ENCODE measurements at places on chromosomes 13 and 19.

DNA sequence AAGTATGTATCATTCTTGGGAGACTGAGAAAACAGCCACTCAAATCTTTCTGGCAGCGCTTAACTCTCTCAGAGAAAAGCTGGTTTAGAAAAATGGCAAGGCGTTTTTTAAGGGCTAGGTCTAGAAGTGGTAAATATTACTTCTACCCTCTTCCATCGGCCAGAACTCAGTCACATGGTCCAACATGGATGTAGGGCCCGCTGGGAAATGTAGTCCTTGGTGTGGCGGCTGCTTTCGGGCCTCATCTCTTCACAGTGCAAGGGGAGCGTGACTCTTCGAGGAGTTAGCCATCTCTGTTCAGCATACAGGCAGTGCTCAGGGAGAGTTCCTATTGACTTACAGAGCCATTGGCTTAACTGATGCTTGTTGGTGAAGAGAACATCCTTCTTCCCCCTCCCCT lies 6.3 kb downstream of the VSTM2B start:
- no peak for DNase-seq

- peak; percentile 46 for DNase-seq
Observed at GRCh38 chr13:48731957-48732569, 78.3 kb downstream of the CYSLTR2 start.

DNA sequence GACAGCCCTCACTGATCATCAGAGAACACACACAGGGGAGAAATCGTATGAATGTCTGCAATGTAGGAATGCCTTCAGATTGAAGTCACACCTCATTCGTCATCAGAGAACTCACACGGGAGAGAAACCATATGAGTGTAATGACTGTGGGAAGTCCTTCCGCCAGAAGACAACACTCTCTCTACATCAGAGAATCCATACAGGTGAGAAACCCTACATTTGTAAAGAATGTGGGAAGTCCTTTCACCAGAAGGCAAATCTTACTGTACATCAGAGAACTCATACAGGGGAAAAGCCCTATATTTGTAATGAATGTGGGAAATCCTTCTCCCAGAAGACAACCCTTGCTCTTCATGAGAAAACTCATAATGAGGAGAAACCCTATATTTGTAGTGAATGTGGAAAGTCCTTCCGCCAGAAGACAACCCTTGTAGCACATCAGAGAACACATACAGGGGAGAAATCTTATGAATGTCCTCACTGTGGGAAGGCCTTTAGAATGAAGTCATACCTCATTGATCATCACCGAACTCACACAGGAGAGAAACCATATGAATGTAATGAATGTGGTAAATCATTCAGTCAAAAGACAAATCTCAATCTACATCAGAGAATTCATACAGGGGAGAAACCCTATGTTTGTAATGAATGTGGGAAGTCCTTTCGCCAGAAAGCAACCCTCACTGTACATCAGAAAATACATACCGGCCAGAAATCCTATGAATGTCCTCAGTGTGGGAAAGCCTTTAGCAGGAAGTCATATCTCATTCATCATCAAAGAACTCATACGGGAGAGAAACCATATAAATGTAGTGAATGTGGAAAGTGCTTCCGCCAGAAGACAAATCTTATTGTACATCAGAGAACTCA lies 32.5 kb downstream of the ZNF567 start:
- no peak for DNase-seq

GRCh38 chr19:43872547-43873336 lies 45.6 kb downstream of the ZNF283 start:
- DNase-seq, result no peak

DNA sequence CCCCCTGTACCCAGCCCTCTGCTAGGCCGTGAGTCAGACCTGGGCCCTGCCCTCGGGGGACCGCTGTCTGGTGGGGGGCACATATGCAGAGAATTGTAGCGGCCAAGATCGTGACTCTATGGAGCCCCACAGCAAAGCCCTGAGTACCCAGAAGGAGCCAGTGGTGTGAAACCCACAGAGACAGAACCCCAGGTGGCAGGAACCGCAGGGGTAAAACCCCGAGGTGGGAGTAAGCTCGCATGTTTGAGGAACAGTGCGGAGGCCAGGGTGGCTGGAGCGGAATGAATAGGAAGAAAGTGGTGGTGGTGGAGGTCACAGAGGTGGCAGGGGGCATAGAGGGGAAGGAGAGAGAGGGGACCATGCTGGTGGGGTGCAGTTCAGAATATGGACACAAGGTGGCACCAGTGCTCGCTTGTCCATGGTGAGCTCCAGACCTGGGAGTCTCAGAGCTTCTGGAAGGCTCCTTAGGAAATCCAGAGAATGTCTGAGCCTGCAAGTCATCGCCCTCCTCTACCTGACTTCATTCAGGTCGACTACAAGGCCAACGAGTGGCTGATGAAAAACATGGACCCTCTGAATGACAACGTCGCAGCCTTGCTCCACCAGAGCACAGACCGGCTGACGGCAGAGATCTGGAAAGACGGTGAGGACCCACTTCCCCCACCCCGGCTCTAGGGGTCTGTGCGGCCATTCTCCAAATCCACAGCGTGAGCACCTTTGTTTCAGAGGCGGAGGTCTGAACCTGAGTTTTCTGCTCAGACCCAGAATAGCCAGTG lies 48.9 kb downstream of the MYH14 start:
- DNase-seq, result peak; percentile 9

DNA sequence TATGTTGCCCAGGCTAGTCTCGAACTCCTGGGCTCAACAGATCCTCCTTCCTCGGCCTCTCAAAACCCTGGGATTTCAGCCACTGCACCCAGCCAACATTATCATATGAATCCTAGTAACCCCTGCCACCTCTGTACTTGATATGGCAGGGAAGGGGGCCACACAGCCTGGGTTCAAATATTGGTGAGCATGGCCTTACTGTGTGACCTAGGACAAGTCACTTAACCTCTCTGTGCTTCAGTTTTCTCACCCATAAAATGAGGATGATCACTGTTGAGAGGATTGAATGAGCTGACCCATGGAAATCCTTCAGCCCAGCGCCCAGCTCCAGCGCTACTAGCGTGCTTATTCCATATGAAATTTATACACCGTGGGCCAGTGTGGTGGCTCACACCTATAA lies 3.6 kb upstream of the COMP start:
- no peak for DNase-seq

GRCh38 chr19:49615861-49616260 lies 24.1 kb downstream of the RRAS start:
- no peak for DNase-seq

DNA sequence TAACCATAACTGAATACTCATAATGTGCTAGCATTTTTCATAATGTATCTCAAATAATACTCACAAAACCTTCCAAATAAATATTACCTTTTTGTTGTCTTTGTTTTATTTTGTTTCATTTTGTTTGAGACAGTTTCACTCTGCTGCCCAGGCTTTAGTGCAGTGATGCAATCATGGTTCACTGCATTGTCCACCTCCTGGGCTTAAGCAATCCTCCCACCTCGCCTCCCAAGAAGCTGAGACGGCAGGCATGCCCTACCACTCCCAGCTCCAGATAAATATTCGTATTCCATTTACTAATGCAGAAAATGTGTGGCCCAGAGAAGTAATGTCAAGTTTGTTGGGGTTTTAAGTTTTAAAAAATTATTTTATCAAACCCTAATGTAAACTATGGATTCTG lies 739.1 kb downstream of the GPC5 start:
- no peak for DNase-seq

- no peak for DNase-seq
Observed at GRCh38 chr19:33819506-33819879, 22.8 kb downstream of the KCTD15 start.

DNA sequence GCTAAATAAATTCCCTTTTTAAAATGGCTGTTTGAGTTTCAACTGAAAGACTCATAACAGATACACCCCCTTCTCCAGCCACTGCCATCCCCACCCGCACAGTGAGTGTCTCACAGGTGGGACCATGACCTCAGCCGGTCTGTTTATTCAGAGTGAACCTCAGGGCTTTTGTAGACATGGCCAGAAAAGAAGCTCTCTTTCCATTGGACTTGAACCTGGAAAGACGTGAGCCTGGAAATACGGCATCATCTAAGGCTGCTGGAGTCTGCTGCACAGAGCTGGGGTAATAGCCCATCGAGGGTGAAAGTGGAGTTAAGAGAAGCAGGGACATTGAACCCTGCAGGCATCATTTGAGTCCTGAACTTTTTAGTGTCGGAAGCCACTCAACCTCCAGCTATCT lies 15.2 kb upstream of the KPNA3 start:
- DNase-seq, result no peak
